HFFc6 (cell line): ENCODE measurements at places on chromosomes 7 and 10. TPM values are rescaled to one million over a fixed set of nuclear protein-coding genes. Genes with fewer than 3 reads are reported as not detected.

The LRRN3 gene
- 14.9 to 41.2 TPM (median 19.8 TPM) in 3 replicates for total RNA-seq

The TRPV5 gene
- total RNA-seq, result not detected in 3 replicates

The FKBP6 gene
- total RNA-seq, result not detected in 3 replicates

DNA sequence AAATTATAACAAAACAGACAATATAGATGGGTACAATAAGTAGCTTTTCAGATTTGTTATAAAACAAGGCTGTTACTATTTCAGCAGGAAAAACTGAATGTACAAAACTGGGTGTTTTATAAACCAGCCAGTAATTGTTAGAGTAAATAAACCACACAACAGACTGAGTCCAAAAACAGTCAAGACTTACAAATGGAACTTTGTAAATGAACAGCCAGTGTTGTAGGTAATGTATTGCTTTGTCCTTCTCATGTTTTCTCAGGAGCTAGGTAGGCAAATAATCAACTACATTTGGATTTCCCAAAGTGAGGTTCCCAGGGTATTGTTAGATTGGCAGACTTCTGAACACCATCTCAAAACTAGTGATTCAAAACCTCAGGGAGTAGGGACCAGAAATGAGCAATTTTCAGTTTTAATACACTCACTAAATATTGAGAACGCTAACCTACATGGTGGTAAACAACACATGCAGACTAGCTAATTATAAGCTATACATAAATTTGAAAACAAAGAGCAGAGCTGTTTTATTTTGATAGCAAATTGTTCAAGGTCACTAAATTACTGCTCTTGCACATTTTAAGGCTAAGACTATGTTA, 36.2 kb downstream of the HERPUD2 start:
- DNase-seq, result no peak

DNA sequence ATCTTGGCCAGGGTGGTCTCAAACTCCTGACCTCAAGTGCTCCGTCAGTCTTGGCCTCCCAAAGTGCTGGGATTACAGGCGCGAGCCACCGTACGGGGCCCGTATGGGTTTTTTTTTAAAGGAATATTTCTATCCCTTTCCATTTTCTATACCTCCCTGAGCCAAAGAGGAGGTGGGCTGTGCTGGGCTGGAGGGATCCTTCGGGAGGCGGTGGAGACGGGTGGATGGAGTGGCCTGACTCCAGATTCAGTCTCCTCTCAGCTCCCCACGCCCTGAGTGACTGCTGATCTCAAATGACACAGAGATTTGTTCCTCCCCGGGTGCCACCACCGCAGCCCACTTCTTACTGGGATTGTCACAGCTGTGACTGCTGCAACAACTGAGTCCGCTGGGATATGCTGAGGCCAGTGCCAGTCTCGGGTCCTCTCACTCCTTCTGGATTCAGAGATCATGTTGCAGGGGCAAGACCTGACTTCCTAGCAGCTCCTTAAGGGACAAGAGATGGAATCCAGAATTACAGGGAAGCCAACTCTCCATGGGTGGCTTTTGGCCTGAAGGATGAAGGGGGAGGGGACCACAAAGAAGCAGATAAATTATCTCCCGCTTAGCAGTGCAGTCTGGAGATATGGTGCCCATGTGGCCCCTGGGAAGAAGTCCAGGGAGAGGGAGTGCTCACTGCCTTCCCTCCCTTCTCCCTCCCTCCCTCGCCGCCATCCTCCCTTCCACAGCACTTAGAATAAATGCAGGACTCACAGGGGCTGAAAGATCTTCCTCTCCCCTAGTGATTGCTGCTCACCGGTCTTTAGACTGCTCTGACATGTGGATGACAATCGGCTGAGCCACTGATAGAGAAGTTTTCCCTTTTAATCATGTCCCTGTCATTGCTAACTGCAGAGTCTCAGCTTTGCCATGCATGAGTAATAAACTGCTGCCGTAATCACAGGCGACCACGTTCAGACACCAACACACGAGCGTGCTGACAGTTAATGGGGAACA, 14.3 kb downstream of the GALNT17 start:
- DNase-seq, result no peak

GRCh38 chr10:22342421-22342820, 2.9 kb upstream of the SPAG6 start:
- DNase-seq, result no peak

DNA sequence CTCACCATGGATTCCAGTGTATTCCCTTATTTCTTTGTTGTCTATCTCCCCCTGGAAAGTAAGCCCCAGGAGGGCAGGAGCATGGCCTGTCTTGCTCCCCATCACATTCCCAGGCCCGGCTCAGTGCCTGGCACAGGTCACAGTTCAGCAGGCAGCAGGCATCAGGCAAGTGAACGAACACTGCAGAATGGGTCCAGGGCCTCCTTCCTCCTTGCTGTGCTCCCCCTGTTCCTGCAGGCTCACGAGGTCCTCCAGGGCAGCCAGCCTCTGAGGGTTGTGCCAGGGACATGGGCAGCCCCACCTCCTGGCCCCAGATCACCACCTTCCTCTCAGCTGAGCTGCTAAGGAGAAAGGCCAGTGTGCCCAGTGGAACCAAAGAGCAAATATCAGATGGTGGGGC, 41.8 kb downstream of the PDLIM1 start:
- DNase-seq, result no peak

GRCh38 chr10:133341983-133342382, 5.2 kb upstream of the PRAP1 start:
- no peak for DNase-seq

DNA sequence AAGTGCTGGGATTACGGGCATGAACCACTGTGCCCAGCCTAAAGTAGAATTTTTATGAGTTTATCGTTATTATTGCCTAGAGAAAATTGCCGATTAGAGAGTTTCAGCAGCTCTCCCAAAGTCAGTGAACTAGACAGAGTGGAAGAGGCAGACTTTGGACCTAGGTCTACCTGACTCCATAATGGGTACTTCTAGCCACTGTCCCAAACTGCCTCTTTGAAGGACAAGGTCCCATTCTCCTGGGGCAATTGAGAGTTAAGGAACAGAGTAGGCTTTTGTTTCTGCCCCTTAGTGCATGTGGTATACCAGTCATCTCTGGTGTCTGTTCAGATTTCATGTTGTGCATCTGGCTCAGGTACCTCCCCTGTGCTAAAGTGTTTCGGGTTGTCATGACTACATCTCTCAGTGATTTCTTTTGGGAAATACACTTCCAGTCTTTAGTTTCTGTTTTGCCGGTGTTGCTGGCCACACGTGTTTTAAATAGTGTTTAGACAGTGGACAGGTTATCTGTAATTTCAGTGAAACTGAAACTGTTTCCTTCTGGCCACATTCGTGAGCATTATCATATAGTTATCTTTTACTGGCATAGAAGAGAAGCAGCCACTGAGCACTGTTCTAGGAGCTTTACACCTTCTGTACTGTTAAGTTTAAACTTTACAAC, 4.7 kb downstream of the TMEM236 start:
- DNase-seq, result no peak
